Stimulated activated memory B cell treated with anti-CD40 and anti-IgM and Interleukin-4, amounts not matched to agents 10 μg/mL and 1 μg/mL and 100 μg/mL, for 72 hours (primary cell): ENCODE measurements at places on chromosomes 5 and 9.

DNA sequence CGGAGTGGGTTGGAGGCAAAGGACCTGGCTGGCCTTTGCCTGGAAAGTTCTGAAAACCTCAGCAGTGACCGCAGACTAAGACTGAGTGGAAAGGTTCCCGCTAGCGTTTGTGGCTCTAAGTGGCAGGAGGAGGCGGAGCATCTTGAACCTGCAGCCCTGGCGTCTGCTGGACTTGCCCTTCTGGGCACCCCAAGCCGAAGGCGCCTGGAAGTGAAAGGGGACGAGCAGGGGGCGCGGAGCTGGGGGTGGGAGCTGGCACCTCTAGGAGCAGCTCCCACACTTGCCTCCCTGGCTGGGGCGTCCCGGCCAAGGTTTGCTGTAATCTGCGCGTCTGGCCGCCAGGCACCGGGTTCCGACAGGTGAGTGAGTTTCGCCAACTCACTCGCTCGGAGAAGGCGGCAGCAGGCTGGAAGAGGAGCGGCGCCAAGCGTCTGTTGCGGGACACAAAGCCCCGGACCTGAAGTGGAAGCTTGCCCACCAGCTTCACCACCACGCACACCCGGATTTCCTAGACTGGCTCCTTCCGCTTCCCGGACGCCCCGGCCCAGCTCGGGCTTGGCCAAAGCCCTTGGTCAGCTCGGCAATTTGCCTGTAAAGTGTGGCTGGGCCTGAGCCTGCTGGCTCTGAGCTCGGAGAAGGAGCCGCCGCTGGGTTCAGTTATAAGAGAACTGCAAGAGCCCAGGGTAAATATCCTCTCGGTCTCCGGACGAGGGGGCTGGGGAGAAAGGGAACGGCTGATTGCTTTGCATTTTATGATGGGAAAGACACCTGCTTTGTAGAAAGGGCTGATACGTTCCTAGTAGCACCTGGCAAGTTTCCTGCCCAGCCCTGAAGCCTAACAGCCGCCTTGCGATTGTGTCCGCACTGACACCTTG is at the start of gene GNA14:
TSS of gene GNA14 (minus strand) at position 89 of the 875 bp plus-strand sequence. CDS start 529 bp downstream, outside the sequence.
- ATAC-seq, result peak; percentile 20

GRCh38 chr9:108053555-108054061 is 564.0 kb upstream of the KLF4 start:
- ATAC-seq, result no peak

DNA sequence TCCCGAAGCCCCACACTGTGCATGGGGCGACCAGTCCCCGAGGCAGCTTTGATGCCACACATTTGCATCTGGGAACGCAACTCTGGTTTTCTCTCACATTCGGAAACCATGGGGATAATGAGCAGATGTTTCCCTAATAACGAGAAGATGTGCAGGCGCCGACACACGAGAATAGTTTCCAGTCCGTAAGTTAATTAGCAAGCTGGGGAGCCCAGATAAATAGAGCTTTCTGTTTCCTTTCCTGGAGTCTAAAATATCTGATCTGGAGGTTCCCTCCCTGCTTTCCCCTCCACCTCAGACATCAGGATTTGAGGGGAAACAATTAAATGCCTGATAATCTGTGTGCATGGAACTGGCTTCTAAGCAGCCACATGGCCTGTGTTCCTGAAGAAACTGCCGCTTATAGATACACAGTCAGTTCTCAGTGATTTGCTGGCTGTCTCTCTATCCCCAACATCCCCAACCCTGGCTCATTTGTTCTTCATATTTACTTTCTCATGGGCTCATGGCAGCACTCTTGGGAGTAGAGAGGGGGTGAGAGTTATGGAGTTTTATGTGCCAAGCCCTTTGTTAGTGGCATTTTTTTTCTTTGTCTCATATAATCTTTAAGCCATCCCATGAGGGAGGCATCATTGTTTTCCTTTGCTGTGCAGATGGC is 62.8 kb downstream of the PDZD2 start:
- no peak for ATAC-seq

- ATAC-seq, result peak; percentile 70
These were observed 744 bp upstream of the PPP2CA start for GRCh38 chr5:134226441-134227192.

DNA sequence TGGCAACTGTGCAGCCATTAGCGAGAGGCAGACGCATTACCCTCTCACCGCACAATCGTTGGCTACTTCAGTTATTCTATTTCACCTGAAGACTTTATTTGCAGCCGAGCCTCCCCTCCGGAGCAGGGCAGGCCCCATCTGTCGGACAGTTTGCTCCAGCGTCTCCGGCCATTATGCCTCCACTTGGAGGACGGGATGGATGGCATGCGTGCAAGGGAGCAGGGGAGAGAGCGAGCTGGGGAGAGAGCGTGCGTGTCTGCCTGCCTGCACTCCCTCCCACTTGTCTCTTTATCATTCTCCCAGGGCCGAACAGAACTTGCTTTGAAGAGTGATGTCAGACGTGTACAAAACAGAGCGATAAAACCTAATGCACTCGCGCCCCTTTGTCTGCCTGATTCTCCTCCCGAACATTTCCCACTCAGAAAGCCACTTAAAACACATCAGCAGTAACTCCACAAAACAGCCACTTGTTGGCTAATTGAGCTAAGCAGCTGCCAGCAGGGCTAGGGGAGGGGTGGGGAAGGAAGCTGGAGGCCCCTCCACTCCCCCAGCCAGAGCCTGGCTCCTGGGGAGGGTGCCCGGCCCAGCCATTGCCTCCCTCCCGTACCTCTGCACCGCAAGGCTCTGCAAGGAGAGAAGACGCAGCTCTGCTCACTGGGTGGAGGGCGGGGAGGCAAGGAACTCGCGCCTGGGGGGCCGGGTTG is 43.4 kb upstream of the FUBP3 start:
- ATAC-seq, result no peak
